ENCODE measurements at places on chromosomes 3 and 15. TPM values are rescaled to one million over a fixed set of nuclear protein-coding genes. Genes with fewer than 3 reads are reported as not detected.

Gene COL8A1
- total RNA-seq, result 56.4 TPM

Gene HTR3E
- not detected for total RNA-seq

Gene PDZRN3
- 4.2 TPM for total RNA-seq

Gene GPR171
- total RNA-seq, result not detected

Gene SEMA5B
- not detected for total RNA-seq

Gene SLC27A2
- not detected for total RNA-seq

Gene PCSK6
- 2.1 TPM for total RNA-seq

Gene DPPA4
- total RNA-seq, result not detected

Gene CA12
- total RNA-seq, result 107 TPM

Gene SLC12A1
- not detected for total RNA-seq

Gene EXD1
- total RNA-seq, result not detected

Gene SLC28A2
- not detected for total RNA-seq

Gene CFAP20DC
- 10.0 TPM for total RNA-seq

Gene ATOSA
- total RNA-seq, result 3.2 TPM

Gene CYP8B1
- not detected for total RNA-seq

Gene C15orf62
- total RNA-seq, result not detected

Gene OIP5
- 22.3 TPM for total RNA-seq

Gene SPATA12
- not detected for total RNA-seq

Gene ARIH2
- total RNA-seq, result 69.0 TPM

Gene IQCF5
- not detected for total RNA-seq

Gene EHHADH
- 6.0 TPM for total RNA-seq

Gene MORC1
- total RNA-seq, result not detected

Gene LRRIQ4
- total RNA-seq, result not detected

Gene NR2F2
- total RNA-seq, result 2.3 TPM

Gene SLC22A13
- total RNA-seq, result not detected

All from hair follicular keratinocyte (primary cell).